ENCODE measurements at places on chromosomes 1 and 21.

- DNase-seq, result no peak
- no peaks in the 10 kb centered on the region for H3K4me1 ChIP-seq
- no peak overlapping the region for H3K4me3 ChIP-seq
- no peaks in the 10 kb centered on the region for H3K36me3 ChIP-seq
- H3K27me3 ChIP-seq, result peaks cover 40% of the 10 kb centered on the region
Measured at GRCh38 chr1:153374071-153374470, 1.4 kb downstream of the S100A12 start.

- H3K27me3 ChIP-seq, result peaks cover 77% of the 10 kb centered on the region
- DNase-seq, result no peak
- no peak overlapping the region for H3K27ac ChIP-seq
- no peaks in the 10 kb centered on the region for H3K4me1 ChIP-seq
Measured at GRCh38 chr1:38183096-38183495, 136.5 kb upstream of the POU3F1 start.

GRCh38 chr21:42637267-42638041 is 16.0 kb upstream of the PDE9A start:
- no peak for DNase-seq
- H3K4me3 ChIP-seq, result no peak overlapping the region
- no peak overlapping the region for H3K27ac ChIP-seq
- no peaks in the 10 kb centered on the region for H3K36me3 ChIP-seq
- H3K4me1 ChIP-seq, result no peaks in the 10 kb centered on the region
- peaks cover 20% of the 10 kb centered on the region for H3K27me3 ChIP-seq

DNA sequence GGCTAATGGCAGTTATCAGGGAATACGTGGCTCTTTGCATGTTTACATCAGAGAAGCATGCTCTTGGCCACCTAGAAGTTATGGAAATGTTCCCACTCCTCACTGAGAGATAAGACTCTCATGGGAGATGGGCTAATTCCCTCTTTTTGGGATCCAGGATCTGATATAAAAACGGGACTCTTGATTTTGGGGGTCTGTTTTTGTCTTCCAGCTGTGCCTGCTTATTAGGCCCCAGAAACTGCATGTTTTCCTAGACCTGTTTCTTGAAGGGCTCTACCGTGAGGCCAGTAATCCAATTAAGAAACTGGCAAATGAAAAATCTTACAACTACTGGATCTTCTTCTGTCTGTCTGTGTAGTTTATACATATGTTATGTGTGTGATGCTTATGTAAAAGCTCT is 47.0 kb upstream of the PTCH2 start:
- H3K27me3 ChIP-seq, result no peaks in the 10 kb centered on the region
- no peak overlapping the region for H3K4me3 ChIP-seq
- no peak overlapping the region for H3K27ac ChIP-seq

- no peak overlapping the region for H3K4me3 ChIP-seq
- no peaks in the 10 kb centered on the region for H3K36me3 ChIP-seq
- H3K27ac ChIP-seq, result no peak overlapping the region
- H3K4me1 ChIP-seq, result no peaks in the 10 kb centered on the region
Measured at GRCh38 chr1:177984136-177984525, 14.3 kb upstream of the SEC16B start.

DNA sequence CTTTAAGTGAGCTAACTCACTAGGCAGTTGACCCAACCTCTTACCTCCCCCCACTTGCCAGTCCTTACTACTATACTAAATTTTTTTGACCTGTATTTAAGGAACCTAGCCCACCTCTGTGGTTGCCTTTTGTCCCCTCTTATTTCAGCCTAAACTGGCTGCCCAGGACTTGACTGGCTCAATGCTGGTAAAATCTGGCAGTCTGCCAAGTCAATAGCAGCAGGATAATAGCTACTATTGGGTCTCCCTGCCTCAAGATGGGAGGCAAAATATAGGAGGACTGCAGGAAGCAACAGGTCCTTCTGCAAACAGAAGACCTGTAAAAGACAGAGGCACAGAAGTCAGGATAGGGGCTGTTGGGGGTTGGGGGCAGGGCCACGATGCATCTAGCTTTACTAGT is 144.2 kb upstream of the POGK start:
- no peak for DNase-seq
- H3K4me1 ChIP-seq, result no peaks in the 10 kb centered on the region
- H3K27me3 ChIP-seq, result peaks cover 41% of the 10 kb centered on the region
- H3K4me3 ChIP-seq, result no peak overlapping the region

- H3K4me3 ChIP-seq, result peak overlapping the region; percentile 66
- peaks cover 10% of the 10 kb centered on the region for H3K4me1 ChIP-seq
- no peak overlapping the region for H3K27ac ChIP-seq
- DNase-seq, result no peak
- peaks cover 42% of the 10 kb centered on the region for H3K27me3 ChIP-seq
Measured at GRCh38 chr1:32703479-32704291, 1.1 kb upstream of the SYNC start.

DNA sequence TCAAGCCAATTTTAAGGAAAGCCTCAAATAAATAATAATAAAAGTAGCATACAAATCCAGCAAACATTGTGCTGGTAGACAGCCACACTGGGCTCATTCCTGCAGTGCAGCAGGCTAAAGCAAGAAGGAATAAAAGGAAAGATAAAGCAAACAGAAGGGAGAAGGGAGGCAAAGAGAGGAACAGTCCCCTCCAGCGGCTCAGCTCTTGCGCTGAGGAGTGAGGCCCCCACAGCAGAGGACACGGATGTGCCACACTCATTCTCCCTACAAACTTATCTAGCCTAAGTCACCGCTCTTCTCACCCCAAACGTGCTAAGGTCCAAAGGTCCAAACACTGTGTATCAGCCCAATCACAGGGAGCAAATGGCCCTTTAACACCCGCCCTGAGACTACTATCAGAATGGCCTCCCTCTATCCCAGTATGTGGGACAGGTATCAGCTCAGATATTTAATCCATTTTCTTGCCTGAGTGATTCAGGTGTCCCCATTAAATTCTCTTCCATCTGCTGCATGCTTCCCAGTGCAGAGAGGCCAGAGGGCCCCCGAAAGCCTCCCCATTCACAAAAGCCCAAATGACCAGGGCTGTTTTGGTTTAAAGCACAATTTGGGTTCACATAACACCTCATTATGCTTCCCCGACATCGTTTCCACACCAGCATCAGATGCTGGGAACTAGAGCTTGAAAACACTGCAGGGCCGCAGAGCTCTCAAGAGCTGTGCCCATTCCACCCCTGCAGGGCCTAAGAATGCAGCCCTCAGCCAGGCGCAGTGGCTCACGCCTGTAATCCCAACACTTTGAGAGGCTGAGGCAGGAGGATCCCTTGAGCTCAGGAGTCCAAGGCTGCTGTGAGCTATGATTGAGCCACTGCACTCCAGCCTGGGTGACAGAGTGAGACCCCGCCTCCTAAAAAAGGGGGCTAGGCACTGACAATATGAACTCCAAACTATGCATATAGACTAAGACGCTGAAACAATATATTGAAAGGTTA is 17.8 kb downstream of the CAPZB start:
- no peaks in the 10 kb centered on the region for H3K27me3 ChIP-seq
- peaks cover 32% of the 10 kb centered on the region for H3K36me3 ChIP-seq
- no peak for DNase-seq
- H3K4me1 ChIP-seq, result peaks cover 75% of the 10 kb centered on the region
- peak overlapping the region; percentile 80 for H3K4me3 ChIP-seq

DNA sequence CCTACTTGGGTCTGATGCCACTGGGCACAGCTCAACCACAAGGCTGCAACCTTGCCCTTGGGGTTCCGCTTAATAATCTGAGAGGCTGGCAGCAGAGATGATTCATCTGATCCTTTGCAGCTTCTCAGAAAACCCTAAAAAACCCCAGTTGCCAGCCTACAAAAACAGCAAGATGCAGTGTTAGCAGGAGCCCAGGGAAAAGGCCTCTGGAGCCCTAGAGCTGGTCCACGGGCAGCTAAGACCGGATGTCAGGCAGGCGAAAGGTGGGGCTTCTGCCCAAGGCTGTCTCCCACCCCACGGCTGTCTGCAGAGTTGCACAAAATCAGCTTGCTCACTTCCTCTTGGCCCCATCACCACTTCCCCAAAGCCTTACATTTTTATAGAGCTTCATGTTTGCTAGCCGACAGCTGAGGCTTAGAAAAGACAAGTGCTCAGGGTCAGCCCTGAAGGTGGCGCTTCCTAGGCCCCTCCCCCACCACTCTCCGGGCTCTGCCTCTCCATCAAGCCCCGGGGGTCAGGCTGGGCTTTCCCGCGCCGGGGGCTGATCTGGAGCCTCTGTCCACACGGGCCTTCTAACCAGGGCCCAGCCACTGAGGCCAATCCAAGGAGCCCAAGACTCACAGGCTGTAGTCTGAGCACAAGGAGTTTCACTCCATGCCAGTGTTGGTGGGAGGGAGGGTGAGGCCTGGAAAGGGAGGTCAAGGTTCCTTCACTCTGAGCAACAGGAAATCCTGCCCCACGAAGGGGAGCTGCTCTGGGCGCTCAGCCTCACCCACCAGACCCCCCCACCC is 4.2 kb upstream of the ADORA3 start:
- peaks cover 34% of the 10 kb centered on the region for H3K4me1 ChIP-seq
- H3K27ac ChIP-seq, result peak overlapping the region; percentile 93
- no peaks in the 10 kb centered on the region for H3K36me3 ChIP-seq
- DNase-seq, result peak; percentile 54
- peak overlapping the region; percentile 81 for H3K4me3 ChIP-seq

DNA sequence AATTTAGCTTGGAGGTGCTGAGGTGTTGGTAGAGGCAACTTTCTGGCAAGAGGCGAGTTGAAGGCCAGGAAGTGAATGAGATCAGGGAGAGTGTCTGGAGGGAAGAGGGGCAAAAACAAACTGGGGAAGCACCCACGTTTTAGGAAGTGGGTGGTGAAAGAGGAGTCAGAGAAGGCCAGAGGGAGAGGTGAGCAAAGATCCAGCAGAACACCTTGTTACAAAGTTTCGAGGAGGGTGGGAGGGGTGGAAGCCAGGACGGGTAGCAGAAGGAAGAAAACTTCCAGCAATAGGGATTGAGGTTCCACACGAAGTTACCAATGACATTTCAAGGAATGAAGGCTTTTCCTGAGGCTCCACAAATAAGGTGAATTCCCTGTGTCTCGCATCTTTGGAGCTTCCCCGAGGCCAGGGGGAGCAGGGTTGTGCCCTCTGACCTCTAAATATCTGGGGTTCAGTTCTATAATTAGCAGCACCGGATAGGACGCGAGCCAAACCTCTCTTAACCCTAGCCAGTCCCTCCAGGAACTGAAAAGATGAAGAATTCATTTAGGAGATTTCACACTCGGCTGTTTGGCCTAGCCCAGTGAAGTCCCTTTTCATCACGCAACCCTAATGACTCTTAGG is 578 bp upstream of the SESN2 start:
- peak overlapping the region; percentile 82 for H3K4me3 ChIP-seq
- H3K27me3 ChIP-seq, result no peaks in the 10 kb centered on the region
- DNase-seq, result no peak
- H3K4me1 ChIP-seq, result peaks cover 35% of the 10 kb centered on the region
- peak overlapping the region; percentile 88 for H3K27ac ChIP-seq

DNA sequence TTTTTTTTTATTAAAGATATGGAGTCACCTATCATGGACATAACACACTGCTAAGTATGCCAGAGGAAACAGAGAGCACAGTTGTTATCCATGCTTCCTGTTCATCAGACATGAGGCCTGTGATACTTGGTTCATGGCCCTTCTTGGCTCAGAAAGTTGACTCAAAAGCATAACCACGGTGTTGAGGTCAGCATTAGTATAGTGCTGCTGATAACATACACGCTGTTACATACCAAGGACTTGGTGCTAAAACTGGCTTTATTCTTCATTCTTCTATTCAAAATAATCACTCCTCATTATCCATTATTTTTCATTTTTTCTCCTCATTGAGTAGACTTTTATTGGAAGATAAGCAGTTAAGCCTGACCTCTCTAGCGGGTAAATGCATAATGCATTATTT is 464.1 kb downstream of the ADGRL2 start:
- peaks cover 3% of the 10 kb centered on the region for H3K36me3 ChIP-seq
- no peaks in the 10 kb centered on the region for H3K27me3 ChIP-seq
- no peak for DNase-seq
- no peak overlapping the region for H3K27ac ChIP-seq
- no peak overlapping the region for H3K4me3 ChIP-seq
- no peaks in the 10 kb centered on the region for H3K4me1 ChIP-seq
